ENCODE measurements at places on chromosomes 13 and 19.

DNA sequence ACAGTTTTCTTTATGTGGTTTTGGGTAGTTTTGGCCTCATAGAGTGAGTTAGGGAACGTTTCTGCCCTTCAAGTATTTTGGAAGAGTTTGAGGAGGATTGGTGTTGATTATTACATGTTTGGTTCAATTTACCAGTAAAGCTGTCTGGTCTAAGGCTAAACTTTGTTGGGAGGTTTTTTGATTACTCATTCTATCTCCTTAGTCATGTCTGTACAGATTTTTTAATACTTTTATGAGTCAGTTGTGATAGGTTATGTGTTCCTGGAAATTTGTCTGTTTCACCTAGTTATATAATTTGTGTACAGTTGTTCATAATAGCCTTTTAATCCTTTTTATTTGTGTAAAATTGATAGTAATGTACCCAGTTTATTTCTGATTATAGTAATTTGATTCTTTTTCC, 20.4 kb downstream of the RNF17 start:
- no peaks in the 10 kb centered on the region for H3K36me3 ChIP-seq
- DNase-seq = no peak
- no peak overlapping the region for H3K4me3 ChIP-seq
- no peaks in the 10 kb centered on the region for H3K27me3 ChIP-seq

DNA sequence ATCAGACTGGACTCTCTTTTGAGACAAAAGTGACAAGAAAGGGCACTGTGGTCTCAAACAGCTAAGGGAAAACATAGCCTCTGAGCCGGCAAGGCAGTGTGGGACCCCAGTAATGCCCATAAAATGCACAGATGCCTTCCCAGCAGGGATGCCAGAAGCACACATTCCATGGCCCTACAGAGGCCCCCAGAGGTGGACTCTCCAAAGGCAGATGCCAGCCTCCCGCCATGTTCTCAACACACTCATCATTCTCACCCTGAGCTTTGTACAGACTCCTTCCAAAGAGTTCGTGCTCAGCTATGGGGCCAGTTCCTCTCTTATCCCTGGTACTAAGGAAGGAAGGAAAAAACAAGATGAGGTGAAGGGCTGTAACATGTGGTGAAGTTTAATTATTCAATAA, 67.1 kb upstream of the ATP12A start:
- peaks cover 5% of the 10 kb centered on the region for H3K27me3 ChIP-seq
- no peak for DNase-seq
- H3K36me3 ChIP-seq = no peaks in the 10 kb centered on the region
- H3K4me3 ChIP-seq = no peak overlapping the region
- H3K4me1 ChIP-seq = peaks cover 7% of the 10 kb centered on the region
- no peak overlapping the region for H3K27ac ChIP-seq

DNA sequence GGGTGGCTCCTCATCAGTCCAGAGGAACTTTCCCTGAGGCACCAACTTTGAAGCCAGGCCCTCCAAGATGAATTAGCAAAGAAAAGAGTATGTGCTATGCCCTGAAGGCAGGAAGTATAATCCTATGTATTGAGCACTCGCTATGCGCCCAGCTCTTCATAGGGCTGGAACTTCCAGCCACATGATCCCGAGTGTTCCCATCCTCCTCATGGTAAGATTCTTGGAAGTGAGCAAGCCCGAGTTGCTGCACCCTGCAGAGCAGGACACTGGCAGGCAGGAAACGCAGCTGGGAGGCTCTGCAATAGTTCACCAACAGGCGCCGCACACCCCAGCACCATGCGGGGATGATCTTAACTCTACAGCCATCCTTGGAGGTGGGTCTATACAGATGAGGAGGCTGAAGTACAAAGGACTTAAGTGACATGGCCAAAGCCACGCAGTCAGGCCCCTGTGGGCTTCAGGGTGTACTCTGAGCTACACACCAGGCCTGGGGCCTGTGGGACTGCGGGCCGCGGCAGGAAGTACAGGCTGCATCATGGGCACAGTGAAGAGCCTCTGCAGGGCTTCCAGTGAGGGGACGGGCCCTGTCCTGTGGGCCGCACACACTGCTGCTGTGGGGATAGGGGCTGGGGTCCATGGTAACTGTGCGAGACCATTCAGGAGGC, 25.1 kb downstream of the C19orf47 start:
- no peak overlapping the region for H3K27ac ChIP-seq
- no peaks in the 10 kb centered on the region for H3K4me1 ChIP-seq
- peaks cover 5% of the 10 kb centered on the region for H3K27me3 ChIP-seq
- peak overlapping the region; percentile 67 for H3K4me3 ChIP-seq
- peaks cover 38% of the 10 kb centered on the region for H3K36me3 ChIP-seq
- no peak for DNase-seq

- H3K27ac ChIP-seq = no peak overlapping the region
- peaks cover 19% of the 10 kb centered on the region for H3K27me3 ChIP-seq
- peaks cover 6% of the 10 kb centered on the region for H3K4me1 ChIP-seq
- H3K36me3 ChIP-seq = peaks cover 3% of the 10 kb centered on the region
- peak; percentile 36 for DNase-seq
Observed at GRCh38 chr19:10871711-10872545, 575 bp downstream of the CARM1 start.

- H3K27ac ChIP-seq = no peak overlapping the region
- H3K4me3 ChIP-seq = no peak overlapping the region
- DNase-seq = no peak
- peaks cover 11% of the 10 kb centered on the region for H3K27me3 ChIP-seq
- H3K36me3 ChIP-seq = no peaks in the 10 kb centered on the region
Observed at GRCh38 chr19:2982983-2983350, 5.6 kb downstream of the TLE6 start.

- H3K27me3 ChIP-seq = no peaks in the 10 kb centered on the region
- H3K4me3 ChIP-seq = no peak overlapping the region
- H3K36me3 ChIP-seq = no peaks in the 10 kb centered on the region
- DNase-seq = no peak
- no peak overlapping the region for H3K27ac ChIP-seq
Observed at GRCh38 chr13:102461302-102461701, 59.5 kb upstream of the FGF14 start.

- H3K4me1 ChIP-seq = peaks cover 50% of the 10 kb centered on the region
- H3K27ac ChIP-seq = peak overlapping the region; percentile 77
- H3K27me3 ChIP-seq = peaks cover 20% of the 10 kb centered on the region
- H3K36me3 ChIP-seq = peaks cover 32% of the 10 kb centered on the region
Observed at GRCh38 chr19:51691074-51691583, 2.0 kb upstream of the SPACA6 start.

GRCh38 chr13:71721104-71721503, 145.9 kb downstream of the DACH1 start:
- no peaks in the 10 kb centered on the region for H3K27me3 ChIP-seq
- no peak for DNase-seq
- H3K4me3 ChIP-seq = no peak overlapping the region

DNA sequence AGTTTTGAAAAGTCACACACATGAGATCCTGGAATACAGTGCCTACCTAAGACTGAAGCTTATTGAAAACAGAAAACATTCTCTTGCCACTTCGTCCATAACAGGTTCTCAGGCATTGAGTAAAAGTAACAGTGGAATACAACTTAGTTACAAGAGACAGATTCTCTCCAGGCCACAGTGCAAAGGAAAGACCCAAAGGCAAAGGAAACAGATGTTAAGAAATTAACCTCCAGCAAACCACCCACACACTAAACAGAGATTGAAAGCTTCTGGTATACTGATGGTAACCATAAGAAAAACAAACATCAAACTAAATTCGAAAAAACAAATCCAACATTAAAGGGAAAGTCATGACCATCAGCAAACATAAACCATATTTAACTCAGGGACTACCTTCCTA, 914.7 kb downstream of the SLITRK5 start:
- H3K36me3 ChIP-seq = no peaks in the 10 kb centered on the region
- no peak for DNase-seq
- H3K4me1 ChIP-seq = no peaks in the 10 kb centered on the region
- no peak overlapping the region for H3K27ac ChIP-seq
- H3K27me3 ChIP-seq = no peaks in the 10 kb centered on the region

DNA sequence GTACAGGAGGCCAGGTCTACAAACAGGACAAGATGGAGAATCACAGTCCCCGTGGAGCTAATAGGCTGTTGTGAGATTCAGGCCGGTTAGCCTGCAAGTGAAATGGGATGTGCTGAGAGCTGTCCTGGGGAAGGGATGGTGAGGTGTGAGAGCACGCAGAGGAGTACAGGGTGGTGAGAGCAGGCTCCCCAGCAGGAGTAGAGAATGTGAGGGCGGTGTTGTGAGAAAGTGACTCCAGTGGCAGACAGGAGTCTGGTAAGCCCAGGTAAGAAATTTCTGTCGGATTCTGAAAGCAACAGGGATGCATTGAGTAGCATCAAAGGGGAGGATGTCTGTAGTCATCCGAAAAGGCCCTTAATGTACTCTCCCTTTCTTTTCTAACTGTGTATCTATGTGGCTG, 50.7 kb upstream of the GPR183 start:
- H3K36me3 ChIP-seq = peaks cover 37% of the 10 kb centered on the region
- DNase-seq = no peak
- H3K27me3 ChIP-seq = no peaks in the 10 kb centered on the region
- no peak overlapping the region for H3K27ac ChIP-seq
- peak overlapping the region; percentile 43 for H3K4me3 ChIP-seq

- peaks cover 49% of the 10 kb centered on the region for H3K36me3 ChIP-seq
- peak; percentile 57 for DNase-seq
- peaks cover 13% of the 10 kb centered on the region for H3K27me3 ChIP-seq
- peak overlapping the region; percentile 97 for H3K27ac ChIP-seq
- peak overlapping the region; percentile 17 for H3K4me3 ChIP-seq
Observed at GRCh38 chr13:106496072-106496997, 39.1 kb downstream of the EFNB2 start.

DNA sequence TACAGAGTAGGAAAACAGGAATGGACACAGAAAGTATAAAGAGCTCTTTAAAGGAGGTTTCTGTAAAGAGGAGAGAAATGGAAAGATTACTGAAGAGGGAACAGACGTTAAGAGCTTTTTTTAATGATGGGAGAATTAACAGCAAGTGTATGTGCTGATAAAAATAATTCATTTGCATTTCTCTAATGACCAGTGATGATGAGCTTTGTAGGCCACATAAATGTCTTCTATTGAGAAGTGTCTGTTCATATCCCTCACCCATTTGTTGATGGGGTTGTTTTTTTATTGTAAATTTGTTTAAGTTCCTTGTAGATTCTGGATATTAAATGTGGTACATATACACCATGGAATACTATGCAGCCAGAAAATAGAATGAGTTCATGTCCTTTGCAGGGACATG, 40.0 kb downstream of the MYO16 start:
- H3K27ac ChIP-seq = no peak overlapping the region
- no peak overlapping the region for H3K4me3 ChIP-seq
- peaks cover 6% of the 10 kb centered on the region for H3K36me3 ChIP-seq
- no peaks in the 10 kb centered on the region for H3K27me3 ChIP-seq
- no peak for DNase-seq

- H3K27ac ChIP-seq = peak overlapping the region; percentile 64
- peak; percentile 83 for DNase-seq
- H3K4me1 ChIP-seq = peaks cover 16% of the 10 kb centered on the region
- H3K4me3 ChIP-seq = peak overlapping the region; percentile 75
- H3K36me3 ChIP-seq = peaks cover 7% of the 10 kb centered on the region
Observed at GRCh38 chr19:12840091-12841079, 2.1 kb downstream of the MAST1 start.

DNA sequence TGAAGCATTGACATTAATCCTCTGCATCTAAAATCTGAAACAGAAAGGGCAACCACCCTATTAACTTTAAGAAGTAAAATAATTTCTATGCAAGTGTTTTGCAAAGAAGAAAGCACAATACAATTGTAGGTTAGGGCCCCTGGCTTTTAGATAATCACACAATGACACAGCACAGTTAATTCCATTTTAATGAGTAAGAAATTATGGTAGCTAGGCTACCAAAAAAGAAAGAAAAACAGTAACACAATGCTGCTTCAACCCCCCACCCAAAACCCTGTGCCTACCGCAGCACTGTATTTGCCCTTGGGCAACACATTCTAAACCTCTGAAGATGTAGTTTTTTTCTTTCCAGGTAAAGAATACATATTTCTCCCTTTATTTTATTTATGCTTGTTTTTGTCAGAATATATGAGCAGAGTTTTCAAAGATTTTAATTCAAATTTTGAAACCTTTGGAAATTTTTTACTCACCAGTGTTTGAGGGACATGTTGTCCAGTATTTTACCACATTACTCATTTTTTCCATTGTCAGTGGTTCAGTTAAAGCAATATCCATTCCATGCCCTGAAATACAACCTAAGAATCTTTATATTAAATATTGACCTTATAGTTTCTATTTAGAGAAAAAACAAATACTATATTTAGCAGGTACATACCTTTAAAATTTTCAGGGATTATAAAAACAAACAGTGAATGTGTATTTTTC, 21.1 kb downstream of the SOHLH2 start:
- no peak overlapping the region for H3K27ac ChIP-seq
- H3K36me3 ChIP-seq = no peaks in the 10 kb centered on the region
- H3K4me3 ChIP-seq = no peak overlapping the region
- H3K27me3 ChIP-seq = no peaks in the 10 kb centered on the region

DNA sequence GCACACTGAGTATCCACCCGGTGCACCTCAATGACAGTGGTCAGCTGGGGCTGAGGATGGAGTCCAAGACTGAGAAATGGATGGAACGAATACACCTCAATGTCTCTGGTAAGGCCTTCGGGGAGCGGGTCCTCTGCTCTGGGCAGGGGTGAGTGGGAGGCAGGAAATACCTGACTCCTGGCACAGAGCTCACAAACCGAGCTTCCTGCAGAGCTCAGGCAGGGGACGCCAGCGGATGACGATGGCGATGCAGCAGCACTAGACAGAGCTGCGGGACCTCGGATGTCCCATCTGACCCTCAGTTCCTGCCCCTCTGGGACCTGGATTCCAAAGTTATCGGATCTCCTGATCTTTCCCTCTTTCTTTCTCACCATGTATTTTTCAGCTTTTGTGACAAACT, 3.8 kb downstream of the CD22 start:
- H3K36me3 ChIP-seq = no peaks in the 10 kb centered on the region
- H3K4me1 ChIP-seq = no peaks in the 10 kb centered on the region
- H3K27ac ChIP-seq = no peak overlapping the region
- no peaks in the 10 kb centered on the region for H3K27me3 ChIP-seq
- no peak overlapping the region for H3K4me3 ChIP-seq

DNA sequence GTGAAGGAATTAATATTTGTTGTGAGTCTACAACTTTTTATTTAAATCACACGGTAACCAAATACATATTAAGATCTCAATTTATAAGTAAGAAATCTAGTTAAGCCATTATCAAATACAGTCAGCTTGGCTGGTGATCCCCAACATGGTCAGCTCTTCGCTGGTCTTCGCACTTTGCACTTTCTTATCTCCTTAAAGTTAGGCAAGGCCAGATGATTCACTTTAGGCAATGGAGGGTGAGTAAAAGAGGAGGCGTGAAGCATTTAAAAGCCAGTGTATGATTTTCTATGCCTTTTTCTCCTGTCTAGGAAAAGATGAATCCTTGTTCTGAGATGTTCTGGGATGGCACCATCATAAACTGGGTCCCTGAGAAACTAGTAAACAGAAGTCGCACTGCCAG, 793.7 kb upstream of the ARGLU1 start:
- H3K27me3 ChIP-seq = no peaks in the 10 kb centered on the region
- DNase-seq = no peak
- H3K4me1 ChIP-seq = no peaks in the 10 kb centered on the region
- H3K4me3 ChIP-seq = no peak overlapping the region

Data from endothelial cell (in vitro differentiated cells).